ENCODE measurements at places on chromosomes 3 and 15.

- DNase-seq = no peak
Observed at GRCh38 chr15:99118801-99119546, 14.1 kb downstream of the SYNM start.

DNA sequence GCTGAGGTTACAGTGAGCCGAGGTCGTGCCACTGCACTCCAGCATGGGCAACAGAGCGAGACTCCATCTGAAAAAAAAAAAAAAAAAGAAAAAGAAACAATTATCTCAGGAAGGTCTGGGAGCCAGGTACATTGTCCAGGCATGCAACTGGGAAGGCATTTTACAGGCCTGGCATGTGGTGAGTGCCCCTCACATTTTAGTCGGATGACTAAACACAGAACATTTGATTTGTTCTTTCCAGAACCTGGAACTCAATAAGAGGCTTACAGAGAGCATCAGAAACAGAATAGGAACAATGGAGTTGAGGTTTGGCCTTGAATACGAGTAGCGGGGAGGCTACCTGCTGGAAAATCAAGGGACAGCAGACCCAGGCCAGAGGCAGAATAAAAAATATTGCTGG is 33.7 kb upstream of the IGF1R start:
- DNase-seq = no peak

GRCh38 chr3:58164199-58164879 is 46.4 kb downstream of the DNASE1L3 start:
- no peak for DNase-seq

DNA sequence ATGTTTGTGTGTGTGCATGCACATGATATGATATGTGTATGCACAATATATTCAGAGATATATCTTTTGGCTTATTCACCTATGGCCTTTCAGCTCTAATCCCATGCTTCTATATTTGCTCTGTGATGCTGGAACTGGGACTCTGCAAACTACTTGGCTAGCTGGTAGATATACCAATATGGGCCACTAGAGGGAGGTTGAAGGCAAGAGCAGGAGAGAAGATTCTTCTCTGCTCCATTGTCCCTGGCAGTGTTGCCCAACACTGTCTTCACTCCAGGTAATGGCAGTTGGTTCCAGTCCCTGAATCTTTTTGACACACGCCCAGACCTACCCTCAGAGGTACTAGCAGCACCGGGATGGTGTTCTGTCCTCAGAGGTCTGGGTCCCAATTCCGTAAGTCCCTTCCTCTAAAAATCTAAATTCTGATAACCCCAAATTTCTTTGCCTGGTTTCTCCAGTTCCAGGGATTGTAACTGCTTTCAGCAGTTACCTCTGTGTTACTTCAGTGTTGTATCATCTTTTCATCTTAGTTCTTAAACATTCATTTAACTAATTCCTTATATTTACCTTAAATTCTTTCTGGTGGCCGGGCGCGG is 44.7 kb downstream of the GTPBP8 start:
- DNase-seq = no peak

DNA sequence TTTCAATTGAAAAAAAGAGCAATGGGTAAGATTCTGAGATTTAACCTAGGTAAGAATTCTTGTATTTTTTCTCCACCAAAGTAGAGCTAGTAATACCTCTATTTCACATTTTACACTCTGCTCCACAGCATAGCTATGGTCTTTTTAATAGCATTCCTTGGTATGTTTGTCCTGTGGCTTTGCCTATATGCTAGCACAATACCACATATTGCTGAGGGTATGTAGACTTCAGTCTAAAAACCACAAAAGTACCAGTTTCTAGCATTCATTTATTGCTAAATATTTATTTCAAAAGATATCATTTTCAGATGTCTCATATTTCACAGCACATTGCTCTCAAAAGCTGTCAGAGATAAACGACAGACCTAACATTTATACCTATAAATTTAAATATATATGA is 18.2 kb upstream of the EOGT start:
- DNase-seq = no peak

DNA sequence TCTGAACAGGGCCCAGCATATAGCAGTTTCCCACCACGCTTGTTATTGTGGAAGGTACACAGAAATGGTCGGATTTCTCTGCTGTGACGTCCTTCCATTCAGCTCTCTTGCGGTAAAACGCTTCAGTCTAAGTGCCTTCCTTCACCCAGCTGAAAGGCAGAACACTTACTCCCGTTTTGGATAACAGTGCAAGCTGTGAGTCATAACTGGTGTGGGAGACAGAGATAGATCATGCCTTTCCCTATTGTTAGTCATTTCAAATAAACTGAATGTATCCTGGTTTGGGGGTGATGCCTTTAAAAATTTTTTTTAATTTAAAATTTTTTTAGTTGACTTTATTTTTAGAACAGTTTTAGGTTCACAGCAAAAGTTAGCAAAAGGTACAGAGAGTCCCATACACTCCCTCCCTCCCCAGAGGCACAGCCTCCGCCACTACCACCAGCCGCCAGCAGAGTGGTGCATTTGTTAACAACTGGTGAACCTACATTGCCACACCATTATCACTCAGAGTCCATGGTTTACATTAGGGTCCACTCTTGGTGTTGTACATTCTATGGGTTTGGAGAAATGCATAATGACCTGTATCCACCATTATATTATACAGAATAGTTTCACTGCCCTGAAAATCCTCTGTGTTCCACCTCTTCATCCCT is 94.9 kb upstream of the NSMCE3 start:
- DNase-seq = no peak

DNA sequence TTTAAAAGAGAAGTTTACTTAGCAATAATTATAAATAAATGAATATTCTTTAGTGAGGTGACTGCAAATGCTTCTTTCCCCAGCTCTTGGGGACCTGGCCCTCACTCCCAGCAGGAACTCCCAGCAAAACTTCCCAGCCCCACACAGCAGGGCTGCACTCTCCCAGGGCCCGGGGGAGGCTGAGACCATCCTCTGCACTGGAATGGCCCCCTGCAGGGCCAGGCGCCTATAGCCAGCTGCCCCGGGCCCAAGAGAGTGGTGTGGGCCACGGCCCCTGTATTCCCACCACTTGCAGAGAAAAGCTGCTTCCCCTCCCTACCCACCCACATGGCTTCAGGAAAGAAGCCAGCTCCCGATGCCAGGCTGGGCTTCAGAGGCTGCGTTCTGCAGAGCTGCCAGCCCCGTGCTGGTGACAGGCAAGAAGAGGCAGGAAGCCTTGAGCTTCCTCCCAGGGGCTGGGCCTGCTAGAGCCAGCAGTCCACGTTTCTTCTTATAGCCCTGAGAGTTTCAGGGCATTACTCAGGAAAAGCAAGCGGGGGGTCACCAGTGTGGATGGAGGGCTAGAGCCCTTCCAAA is 20.0 kb downstream of the IDH2 start:
- DNase-seq = no peak

GRCh38 chr3:132285620-132285945 is 31.6 kb upstream of the ACP3 start:
- DNase-seq = no peak

DNA sequence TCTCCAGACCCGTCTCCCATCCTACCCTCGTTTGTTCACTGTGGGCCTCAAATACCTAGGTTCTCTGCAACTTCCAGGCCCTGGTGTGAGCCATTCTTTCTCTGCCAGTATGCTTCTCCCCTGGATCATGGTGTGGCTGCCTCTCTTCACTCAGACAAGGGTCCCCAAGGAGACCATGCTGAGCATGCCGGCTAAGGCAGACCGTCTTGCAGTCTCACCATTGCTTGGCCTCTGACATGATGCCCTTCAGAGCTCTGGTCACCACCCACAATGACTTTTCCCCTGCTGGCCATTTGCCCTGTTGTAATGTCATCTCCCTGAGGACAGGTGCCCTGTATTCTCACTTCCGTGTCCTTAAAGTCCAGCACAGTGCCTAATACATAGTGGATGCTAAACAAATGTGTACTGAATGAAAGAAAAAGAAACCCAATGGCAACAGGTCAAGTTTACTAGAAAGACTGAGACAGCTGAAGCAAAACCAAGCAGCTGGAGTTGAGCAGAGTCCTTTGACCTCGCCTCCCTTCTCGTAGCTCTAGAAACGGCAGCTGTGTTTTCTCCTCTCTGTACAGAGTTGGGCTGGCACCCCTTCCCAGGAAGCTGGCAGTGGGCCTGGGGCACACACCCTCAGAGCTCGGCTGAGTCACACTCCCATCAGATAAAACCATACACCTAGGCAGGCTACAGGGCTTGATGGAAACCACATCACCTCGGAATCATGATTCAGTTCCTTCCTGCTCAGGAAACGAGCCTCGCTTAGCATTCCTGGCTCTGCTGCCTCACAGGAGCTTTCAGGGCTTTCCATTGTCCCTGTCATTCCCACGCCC is 8.6 kb downstream of the TLR9 start:
- DNase-seq = no peak

DNA sequence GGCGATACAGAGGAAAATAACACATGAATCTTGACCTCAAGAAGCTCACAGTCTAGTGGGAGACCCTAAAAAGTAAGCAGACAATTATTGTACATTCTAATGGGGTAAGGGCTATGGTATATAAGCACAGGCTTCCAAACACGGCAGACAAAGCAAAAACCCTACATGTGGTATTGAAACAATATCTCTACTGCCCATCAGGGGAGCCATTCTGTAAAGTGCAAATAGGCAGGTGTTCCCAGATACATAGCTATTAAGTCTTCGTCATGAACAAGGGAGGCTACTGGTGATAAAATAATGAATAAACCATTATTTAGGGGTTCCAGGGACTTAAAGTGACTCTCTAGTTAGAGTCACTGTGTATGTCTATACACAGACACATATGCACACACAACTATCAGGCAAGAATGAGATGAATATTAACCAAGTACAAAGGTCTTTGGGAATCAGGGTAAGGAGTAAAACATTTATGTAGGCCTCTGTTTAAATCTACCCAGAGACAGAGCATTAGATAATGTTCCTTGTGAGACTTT is 38.7 kb upstream of the ASB14 start:
- DNase-seq = no peak

DNA sequence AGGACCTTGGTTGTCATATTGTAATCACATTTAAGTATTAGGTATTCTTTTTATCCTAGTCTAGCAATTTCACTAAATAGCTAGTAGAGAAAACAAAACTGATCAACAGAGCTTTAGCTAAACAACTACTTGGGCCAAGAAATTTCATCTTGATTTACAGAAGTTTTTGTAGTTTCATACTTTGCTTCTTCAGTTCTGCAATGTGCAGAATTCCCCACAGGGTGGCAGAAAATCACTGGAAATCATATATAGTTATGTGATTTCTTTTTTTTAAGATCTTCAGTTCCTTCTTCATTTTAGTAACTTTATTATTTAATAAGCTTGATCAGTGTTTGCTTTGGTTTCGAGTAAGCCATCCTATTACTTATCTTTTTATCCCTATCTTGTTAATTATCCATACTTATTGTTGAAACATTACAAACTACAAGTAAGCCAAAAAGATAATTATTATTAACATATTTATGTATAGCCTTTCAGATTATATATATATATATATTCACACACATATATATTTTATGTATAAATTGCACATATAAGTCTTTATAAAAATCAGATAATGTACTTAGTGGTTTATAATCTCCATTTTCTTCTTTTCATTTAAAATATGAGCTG is 2.2 kb upstream of the BNIP2 start:
- no peak for DNase-seq

DNA sequence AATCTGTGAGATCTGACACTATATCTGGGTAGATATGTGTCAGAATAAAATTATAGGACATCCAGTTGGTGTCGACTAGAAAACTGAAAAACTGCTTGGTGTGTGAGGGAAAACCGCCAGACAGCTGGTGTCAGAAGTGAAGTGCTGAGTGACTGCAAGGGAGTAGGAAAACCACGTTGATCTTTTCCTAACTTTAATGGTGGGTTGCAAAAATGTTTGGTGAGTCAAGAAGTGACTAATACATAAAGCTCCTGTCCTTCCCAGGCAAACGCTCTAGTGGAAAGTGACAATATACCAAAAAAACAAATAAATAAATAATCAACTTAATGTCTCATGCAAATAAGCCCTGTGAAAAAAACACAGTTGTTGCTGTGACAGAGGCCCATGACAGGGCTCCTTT is 7.3 kb upstream of the CD96 start:
- DNase-seq = no peak

GRCh38 chr3:12895391-12896062 is 54.2 kb upstream of the RPL32 start:
- no peak for DNase-seq

- DNase-seq = no peak
Observed at GRCh38 chr3:9887480-9887879, 2.9 kb upstream of the JAGN1 start.

DNA sequence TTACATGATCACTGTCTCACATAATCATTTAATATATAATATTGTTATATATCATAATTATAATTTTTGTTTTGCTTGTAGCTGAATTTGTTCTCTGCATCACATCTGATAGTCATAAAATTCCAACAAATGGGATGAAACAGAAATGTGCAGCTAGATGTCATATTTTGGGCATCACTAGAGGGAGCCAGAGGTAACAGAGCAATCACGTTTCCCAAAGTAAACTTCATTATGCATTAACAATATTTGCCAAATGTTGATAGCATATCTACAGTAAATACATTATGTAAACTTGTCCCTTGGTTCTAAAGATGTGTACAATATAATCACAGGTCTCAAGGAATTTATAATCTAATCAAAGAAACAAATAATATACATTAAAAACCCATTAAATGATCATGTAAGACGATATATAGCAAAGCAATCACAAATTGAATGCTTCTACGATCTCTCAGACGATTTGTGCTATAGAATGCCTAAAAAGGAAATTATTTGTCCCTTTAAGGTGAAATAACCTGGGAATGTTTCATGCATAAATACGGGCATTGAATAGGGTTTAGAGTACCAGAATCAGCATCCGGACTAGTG is 234.2 kb upstream of the MCTP2 start:
- DNase-seq = no peak

DNA sequence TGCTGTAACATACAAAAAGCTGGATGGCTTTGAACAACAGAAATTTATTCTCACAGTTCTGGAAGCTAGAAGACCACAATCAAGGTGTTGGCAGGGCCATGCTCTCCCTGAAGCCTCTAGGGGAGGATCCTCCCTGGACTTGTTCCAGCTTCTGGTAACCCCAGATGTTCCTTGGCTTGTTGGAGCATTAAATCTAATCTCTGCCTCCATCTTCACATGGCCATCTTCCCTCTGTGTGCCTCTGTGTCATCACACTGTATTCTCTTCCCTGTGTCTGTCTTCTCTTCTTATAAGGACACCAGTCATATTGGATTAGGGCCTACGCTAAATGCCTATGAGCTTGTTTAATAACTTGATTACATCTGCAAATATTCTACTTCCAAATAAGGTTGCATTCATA is 109.5 kb downstream of the STAG1 start:
- DNase-seq = no peak

GRCh38 chr15:62187425-62187824 is 22.3 kb upstream of the C2CD4B start:
- DNase-seq = no peak

Data from NCI-H187 (cell line).